ENCODE measurements at places on chromosomes 2 and 18.
A peak's percentile ranks its signal among the peaks of the same experiment; 100 is the strongest.

GRCh38 chr2:38583524-38583923 lies 19.2 kb downstream of the HNRNPLL start:
- DNase-seq, result no peak

- no peak for DNase-seq
These were observed 177.5 kb downstream of the LPIN1 start for GRCh38 chr2:11923935-11924334.

DNA sequence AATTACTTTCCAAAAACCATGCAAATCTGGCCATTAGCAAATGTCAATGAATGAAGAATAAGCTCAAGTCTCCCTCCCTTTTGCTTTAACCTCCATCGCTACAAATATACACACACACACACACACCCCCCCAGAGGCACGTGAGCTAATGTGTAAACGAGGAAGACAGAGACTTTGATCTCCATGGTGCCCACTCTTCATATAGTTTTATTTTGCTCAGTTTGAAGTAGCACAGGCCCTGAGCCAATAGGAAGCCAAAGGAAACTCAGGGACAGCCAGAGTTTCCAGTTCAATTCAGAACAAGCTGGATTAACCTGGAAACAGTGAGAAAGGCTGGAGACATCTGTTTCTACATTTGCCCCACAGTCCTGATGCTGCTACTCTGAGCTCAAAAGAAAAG lies 248.4 kb upstream of the MEIS1 start:
- no peak for DNase-seq

DNA sequence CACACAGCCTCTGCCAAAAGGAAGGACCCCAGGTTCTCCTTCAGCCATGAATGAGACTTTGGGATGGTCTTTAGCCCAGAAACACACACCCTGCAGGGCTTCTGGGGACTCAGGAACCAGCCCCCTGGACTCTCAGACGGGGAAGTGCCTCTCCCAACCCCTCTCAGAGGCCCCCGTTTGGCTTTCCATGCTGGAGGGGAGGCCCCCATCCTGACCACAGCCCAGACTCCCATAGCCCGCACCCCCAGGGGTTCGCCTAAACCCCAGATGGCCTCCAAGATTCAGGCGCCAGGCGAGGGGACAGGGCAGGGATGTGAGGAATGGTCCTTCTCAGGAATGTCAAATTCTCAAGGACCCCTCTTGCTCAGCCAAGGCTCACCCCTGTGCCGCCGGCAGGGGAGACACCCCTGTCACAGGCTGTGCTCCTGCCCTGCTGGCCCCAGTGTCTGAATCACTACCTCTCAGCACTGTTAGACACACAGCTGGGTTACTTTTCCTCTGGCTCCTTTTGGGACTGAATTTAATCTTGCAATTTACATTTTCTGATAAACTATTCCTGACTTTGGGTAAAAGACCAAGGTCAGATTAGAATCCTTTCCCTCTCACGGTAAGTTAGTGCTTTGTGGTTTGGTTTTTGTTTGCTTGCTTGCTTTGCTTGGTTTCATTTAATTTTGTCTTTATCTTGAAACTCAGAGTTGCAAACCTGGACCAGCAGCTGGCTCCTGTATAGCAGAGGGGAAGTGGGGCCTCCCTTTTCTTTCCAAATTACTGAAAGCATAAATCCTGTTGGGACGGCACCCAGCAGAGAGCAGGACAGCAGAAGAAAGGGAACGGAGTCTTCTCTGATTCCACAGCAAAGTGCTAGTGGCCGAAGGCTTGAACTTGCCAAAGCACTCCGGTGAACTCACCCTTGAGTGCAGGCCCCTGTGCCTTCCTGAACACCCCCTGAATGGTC lies 198.9 kb upstream of the RAB6C start:
- DNase-seq, result no peak

GRCh38 chr2:200728630-200729029 lies 83.1 kb upstream of the BZW1 start:
- DNase-seq, result no peak

DNA sequence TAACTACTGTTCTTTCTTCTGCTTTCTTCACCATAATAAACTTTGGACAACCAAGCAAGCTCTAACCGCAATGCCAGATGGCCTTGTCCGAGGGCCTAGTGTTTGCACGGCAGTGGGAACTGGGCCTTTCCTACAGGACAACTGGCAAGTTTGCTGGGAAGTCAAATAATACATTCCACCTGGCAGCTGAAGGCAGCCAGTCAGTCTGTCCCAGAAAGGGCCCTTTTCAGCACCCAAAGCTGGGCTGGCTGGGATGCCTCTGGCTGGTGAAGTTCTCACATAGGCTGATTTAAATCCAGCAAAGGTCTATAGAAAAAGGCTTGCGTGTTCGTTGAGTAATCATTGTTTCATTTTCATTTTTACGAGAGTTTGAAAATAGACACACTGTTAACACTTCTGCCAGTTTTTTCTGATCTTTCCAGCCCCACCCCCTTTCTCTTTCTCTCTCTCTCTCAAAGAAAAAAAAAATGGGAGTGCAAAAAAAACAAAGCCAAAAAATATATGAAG lies 110.0 kb upstream of the EPAS1 start:
- DNase-seq, result peak; percentile 80

- no peak for DNase-seq
These were observed 197.3 kb downstream of the EIPR1 start for GRCh38 chr2:3180082-3180908.

DNA sequence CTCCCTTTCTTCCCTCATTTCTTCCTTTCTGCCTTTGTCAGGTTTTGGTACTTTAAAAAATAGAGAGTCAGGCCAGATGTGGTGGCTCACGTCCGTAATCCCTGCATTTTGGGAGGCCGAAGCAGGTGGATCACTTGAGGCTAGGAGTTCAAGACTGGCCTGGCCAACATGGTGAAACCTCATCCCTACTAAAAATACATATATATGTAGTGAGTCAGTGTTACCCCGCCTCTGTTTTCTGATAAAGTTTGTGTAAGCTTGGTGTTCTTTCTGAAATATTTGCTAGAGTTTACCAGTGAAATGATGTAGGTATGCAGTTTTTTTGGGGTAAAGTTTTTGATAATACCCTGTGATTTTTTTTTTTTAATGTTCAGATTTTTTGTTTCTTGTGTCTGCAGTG lies 58.8 kb downstream of the DGKD start:
- peak; percentile 49 for DNase-seq

GRCh38 chr2:160432633-160433032 lies 61.0 kb downstream of the RBMS1 start:
- peak; percentile 86 for DNase-seq

DNA sequence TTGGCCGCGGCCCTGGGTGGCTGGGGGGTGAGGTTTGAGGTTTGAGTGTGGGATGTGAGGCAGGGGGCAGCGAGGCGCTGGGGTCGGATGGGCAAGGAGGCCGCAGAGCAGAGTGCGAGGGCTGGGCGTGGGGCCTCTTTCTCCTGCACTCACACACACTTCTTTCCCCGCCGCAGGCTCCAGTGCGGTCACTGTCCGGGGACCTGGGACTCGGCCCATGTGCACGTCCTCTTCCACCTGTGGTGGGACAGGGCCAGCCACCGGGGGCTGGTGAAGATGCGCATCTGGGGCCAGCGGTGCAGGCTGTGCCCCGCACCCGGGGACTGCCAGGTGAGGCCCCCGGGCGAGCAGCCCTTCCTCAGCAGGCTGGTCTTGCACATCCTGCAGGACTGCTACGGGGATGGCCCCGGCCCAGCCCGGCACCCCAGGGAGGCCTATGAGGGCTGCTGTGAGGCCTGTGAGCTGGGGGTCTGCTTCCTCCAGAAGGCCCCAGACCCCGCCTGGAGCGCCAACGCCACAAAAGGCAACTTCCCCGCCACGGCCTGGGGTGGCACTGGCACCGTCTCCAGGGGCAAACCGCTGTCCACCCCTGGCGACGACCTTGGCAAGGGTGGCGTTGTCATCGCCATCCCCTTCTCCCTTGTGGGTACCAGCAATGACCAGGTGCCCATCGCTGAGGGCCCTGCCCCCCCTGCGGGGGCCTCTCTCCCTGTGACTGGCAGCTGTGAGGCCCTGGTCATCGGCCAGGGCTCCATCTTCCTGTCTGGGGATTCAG lies 2.2 kb downstream of the RTP5 start:
- DNase-seq, result no peak

- no peak for DNase-seq
These were observed 6.4 kb upstream of the PIK3C3 start for GRCh38 chr18:41948544-41949110.

DNA sequence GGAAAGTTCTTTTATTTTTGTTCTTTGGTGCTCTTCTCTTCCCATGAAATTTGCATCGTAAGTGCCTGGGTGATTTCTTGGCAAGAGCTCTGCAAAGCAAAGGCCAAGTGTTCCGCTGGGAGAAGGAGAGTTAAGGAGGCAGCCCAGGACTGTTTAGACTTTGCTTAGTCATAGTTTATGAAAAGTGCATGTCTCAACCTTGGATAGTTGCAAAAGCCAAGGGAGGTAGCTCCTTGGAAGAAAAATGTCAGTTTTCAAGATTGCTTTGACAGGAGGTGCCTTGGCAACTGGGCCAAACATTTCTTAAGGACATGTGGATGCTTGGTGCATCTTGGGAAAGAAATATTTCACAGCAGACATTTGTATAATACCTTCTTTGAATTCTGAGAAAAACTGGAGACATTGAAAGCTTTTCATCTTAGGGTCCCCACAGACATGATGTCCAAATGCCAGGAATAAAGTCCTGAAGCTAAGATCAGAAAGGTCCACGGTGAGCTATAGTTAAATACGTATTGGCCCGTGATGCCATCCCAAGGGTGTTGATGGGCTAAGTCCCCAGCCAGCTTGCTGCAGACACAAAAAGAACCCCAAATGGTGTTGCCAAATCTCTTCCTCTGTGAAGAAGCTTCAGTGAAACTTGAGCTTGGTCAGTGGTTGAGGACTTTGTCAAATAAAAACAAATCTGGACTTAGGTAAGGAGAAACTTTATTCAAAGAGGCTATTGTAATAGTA lies 96.3 kb upstream of the THUMPD2 start:
- DNase-seq, result peak; percentile 73

- peak; percentile 41 for DNase-seq
These were observed 117.6 kb downstream of the FAM124B start for GRCh38 chr2:224284134-224284946.

GRCh38 chr2:109487536-109487869 lies 126.3 kb downstream of the SEPTIN10 start:
- no peak for DNase-seq

- no peak for DNase-seq
These were observed 396.6 kb downstream of the EIPR1 start for GRCh38 chr2:2981000-2981399.

GRCh38 chr2:225274751-225275150 lies 124.8 kb upstream of the NYAP2 start:
- DNase-seq, result peak; percentile 57

GRCh38 chr18:26650310-26651268 lies 102.2 kb upstream of the KCTD1 start:
- DNase-seq, result no peak

DNA sequence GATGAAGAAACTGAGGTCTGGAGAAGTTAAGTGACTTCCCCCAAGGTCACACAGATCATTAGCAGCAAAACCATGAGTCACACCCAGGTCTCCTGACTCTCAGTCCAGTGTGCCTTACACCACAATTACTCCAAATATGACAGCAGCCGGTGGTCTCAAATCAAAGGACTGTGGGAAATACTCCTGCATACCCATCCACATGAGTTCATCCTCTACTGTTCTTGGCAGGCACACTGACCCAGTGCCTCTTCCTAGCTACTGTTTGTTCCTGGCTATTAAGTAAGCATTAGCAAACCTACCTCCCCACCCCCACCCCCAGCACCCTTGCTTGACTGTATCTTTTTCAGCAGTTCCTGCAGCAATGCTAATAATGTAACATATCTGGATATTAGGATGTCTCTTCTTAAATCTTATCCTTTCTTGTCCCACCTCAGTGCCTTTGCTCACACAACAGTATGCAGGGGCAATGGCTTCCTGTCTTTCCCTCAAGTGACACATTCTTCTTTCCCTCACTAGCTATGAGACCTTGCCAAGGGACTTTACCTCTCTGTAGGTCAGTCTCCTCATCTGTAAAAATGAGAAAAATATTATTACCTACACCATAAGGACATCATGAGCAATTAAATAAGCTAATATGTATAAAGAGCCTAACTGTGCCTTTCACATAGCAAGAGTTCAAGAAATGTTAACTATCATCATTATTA lies 46.2 kb downstream of the FAM98A start:
- peak; percentile 42 for DNase-seq

- DNase-seq, result no peak
These were observed 64.2 kb upstream of the ITGB6 start for GRCh38 chr2:160264308-160264707.

DNA sequence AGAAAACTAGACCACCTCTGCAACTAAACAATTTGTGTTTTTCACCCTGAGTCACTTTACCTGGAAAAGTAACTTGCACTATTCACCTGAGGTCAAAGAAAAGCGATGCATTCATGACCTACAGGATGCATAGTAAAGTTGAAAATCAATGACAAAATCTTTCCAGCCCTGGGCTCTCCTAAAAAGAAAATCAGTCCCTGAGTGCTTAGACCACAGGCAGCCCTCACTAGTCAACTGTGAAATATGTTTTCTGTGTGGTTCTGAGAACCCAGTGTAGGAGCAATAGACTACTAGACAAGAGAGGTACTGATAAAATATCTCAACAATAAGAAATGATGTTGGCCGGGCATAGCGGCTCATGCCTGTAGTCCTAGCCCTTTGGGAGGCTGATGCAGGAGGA lies 133.1 kb downstream of the TXNL1 start:
- DNase-seq, result no peak

GRCh38 chr2:136250131-136250530 lies 132.2 kb upstream of the CXCR4 start:
- DNase-seq, result no peak

DNA sequence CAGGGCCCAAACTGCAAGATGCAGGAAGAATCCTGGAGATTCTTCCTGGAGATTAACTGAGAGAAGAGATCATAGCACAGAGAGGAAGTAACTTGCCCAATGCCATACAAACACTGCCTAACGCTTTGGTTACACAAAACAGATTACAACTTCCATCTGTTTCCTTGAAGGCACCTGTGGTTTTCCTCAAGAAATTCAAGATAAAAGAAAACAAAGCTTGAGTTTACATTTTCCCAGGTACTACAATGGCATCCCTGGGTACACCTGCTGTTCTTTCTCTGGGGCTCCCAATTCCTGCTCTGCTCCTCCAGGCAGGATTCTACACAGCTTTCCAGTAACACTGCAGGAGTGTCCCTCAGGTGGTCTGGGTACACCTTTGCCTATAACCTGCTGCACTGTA lies 781.9 kb upstream of the ID2 start:
- DNase-seq, result no peak

- DNase-seq, result no peak
These were observed 156.1 kb upstream of the NCK2 start for GRCh38 chr2:105588581-105588980.

DNA sequence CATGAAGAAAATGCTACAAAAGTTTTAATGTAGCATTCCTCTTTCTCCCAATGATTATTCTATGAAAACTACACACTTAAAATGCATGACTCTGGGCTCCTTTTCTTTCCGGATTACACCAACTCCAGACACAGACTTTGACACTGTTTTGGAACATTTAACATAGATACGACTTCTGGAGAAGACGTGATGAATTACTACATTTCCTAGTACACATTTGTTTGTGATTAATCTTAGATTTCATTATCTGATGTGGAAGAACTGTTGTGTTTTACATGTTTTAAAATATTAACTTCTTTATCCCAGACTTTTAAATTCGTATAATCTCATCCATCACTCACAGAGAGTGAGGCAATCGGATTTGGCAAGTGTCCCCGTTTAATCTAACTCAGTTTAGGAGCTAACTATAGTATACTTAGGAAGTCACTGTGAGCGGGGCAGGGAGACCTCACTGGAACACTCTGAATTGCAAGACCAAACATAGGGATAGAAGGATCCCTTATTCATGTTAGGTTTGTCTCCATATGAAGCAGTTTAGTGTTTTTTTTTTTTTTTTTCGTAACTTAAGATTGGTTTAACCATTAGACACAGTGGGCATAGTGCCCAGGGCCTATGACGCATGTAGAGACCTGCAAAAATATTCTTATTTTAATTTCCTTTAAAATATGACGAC lies 66.7 kb downstream of the PDE1A start:
- DNase-seq, result peak; percentile 2

Data from EL (cell line).